ENCODE measurements at places on chromosomes 16 and 17.

- no peak for DNase-seq
Observed at GRCh38 chr17:32626379-32626791, 139.6 kb downstream of the CDK5R1 start.

GRCh38 chr16:4113358-4114256 is 2.6 kb downstream of the ADCY9 start:
- no peak for DNase-seq

GRCh38 chr17:29250666-29251065 is 4.0 kb downstream of the CRYBA1 start:
- DNase-seq = no peak

DNA sequence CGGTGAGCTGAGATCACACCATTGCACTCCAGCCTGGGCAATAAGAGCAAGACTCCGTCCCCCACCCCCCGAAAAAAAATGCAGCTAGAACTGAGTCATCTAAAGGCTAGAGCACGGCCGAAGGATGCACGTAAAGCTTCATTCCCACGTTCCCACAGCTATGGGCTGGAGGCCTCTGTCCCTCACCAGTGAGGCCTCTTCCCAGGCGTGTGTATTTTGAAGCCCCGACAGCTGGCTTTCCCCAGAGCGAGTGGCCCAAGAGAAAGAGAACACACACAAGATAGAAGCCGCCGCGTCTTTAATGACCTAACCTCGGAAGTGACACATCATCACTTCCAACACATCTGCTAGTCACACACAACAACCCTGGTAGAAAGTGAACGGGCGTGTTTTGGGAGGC is 6.6 kb upstream of the KCTD5 start:
- DNase-seq = no peak

- no peak for DNase-seq
Observed at GRCh38 chr17:71793518-71793917, 327.3 kb upstream of the SOX9 start.

GRCh38 chr16:57961538-57961937 is 9.4 kb downstream of the CNGB1 start:
- DNase-seq = no peak

DNA sequence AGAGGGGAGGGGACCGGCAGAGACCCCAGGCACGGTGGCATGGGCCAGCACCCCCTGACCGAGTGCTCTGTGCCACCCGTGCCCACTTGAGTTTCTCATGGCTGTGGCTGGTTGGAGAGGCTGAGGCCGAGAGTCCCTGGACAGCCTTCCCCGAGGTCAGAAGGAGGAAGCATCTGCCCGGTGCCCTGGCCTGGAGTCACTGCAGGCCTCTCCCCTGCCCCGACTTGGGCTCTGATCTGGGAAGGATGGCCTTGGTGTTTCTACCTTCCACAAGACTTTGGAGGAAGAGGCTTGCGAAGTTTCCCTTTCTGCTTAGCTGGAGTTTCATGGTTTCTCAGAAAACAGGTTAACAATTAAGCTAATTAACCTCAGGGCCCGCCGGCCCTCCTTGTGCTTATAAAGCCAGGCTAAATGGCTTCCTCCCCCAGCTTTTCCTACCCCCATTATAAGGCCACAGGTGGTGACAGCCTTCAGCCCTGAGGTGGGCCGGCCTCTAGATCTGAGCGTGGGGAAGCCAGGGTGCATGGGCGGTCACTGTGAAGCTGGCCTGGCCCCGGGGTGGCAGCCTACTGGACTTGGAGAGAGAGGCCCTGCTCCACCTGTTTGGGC is 17.3 kb downstream of the LLGL2 start:
- DNase-seq = no peak

DNA sequence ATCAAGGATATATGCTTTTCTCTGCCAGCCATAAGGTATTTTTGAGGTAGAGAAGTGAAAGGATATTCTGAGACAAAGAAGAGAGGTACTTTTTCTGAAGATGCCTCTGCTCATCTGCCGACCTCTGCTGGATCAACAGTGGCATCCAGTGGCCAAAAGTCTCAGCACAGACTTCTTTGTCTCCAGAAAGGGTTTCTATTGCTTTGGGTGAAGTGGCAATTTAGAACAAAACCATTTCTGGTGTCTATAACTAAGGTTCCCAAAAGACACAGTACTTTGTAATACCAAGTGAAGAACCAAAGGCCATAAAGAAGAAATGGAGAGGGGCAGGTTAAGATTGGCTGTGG is 155.2 kb upstream of the C17orf78 start:
- no peak for DNase-seq

DNA sequence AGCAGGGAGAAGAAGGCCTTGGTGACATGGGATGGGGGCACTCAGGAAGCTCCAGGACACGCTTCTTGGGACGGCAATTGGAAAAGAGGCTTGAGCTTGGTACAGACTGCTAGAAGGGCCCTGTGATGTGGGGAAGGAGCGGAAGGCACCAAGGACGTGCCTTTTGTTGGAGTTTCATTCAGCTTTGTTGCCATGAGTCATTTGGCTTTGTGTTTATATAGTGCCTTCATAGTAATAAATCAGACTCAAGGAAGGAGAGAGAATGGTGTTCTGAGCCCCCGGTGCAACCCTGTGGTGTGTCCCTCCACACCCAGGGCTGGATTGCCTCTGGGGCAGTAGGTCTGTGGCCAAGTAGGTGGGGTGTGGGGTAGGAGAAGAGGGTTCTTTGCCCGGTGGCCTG is 7.4 kb upstream of the TBX4 start:
- DNase-seq = no peak

- DNase-seq = no peak
Observed at GRCh38 chr17:3690094-3690715, 5.8 kb downstream of the P2RX5 start.

DNA sequence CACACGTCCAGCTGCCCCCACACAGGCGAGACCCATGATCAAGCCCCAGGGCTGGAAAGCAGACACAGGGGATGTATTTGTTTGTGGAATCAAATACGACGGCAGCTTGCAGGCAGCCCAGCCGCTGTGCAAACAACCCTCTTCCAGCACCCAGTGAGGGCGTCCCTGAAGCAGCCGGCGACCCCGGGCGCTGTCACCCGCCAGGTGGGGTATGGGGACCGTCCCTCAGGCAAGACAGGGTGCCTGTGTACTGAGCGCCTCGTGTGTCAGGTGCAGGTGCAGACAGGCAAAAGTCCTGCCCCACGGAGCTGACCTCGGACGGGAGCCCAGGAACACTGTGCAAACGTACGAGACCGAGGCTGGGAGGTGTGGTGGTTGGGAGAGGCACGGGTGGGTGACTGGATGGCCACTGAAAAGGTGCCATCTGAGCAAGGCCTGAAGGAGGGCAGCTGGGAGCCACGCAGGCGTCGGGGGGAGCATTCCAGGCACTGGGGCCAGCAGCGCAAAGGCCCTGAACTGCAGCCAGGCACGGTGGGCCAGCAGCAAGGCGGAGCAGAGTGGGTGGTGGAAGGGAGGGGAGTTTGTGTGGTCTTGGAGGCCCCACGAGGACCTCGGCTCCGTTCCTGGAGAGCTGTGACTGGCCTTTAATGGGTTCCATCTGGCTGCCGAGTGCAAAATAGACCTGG is 48.5 kb downstream of the CBFA2T3 start:
- no peak for DNase-seq

DNA sequence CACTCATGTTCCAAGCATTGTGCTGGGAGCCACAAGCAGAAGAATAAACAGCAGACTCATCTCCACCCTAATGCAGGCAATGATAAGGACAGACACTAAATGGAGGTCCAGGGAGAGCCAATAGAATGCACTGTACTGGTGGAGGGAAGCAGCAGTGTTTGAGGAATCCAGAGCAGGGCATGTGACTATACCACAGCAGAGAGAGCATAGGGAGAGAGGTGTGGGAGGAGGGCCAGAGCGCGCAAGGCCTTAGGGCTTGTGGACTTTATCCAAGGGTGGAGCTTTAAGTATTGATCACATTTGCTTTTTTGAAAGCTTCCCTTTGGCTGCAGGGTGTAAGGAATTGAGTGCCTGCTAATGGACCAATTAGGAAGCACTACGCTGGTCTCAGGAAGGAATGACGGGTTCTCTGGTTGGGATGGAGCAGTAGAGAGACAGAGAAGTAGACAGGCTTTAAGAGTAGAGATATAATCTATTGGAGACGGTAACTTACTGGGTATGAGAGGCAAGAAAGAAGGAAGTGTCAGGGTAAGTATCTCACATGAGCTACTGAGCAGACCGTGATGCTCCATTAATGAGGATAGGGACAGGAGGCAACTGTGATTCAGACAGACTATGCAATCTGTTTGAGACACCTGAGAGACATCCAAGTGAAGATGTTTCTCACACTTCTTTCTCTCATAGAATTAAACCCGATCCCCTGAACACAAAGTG is 82.2 kb downstream of the MYO1D start:
- DNase-seq = no peak

DNA sequence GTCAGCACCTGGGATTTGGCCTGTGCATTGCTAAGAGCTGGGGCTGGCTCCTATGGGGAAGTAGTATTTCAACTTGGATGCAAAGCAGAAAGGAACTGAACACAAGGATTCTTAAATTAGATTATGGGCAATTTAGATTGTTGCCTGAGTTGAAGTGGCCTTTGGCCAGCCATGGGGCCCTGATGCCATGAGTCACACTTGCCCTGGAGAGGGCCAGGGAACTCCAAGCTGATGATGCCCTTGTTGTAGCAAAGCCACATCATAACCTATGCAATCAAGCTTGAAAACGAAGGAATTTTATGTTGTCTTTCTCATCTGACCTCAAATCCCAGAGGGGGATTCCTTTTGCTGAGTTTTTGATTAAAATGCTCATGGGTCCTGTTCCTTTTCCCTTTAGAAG is 3.9 kb upstream of the SPATA32 start:
- no peak for DNase-seq

GRCh38 chr16:85389679-85390470 is 223.2 kb upstream of the GSE1 start:
- DNase-seq = no peak

- no peak for DNase-seq
Observed at GRCh38 chr17:8951206-8951605, 14.3 kb downstream of the PIK3R5 start.

- no peak for DNase-seq
Observed at GRCh38 chr16:10992112-10992511, 47.7 kb downstream of the CLEC16A start.

DNA sequence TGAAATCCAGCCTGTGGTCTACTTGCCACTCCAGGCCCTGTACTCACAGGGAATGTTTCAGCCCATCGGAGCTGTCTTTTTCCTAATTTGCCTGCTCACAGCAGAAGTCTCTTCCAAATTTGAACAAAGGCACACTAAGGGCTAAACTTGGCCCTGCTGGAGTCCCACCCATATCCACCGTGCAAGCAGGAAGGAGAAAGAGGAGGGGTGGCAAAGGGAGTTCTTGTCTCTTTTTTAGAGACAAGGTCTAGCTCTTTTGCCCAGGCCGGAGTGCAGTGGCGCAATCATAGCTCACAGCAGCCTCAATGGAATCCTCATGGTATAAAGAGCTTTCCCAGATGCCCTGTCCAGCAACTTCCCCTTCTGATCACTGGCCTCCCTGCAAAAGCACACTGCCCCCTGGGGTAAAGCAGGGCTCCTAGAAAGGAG is 2.7 kb upstream of the PRM1 start:
- DNase-seq = no peak

GRCh38 chr16:85283305-85284050 is 171.2 kb upstream of the CIBAR2 start:
- no peak for DNase-seq

- DNase-seq = no peak
Observed at GRCh38 chr17:37520174-37520573, 30.5 kb downstream of the DUSP14 start.

DNA sequence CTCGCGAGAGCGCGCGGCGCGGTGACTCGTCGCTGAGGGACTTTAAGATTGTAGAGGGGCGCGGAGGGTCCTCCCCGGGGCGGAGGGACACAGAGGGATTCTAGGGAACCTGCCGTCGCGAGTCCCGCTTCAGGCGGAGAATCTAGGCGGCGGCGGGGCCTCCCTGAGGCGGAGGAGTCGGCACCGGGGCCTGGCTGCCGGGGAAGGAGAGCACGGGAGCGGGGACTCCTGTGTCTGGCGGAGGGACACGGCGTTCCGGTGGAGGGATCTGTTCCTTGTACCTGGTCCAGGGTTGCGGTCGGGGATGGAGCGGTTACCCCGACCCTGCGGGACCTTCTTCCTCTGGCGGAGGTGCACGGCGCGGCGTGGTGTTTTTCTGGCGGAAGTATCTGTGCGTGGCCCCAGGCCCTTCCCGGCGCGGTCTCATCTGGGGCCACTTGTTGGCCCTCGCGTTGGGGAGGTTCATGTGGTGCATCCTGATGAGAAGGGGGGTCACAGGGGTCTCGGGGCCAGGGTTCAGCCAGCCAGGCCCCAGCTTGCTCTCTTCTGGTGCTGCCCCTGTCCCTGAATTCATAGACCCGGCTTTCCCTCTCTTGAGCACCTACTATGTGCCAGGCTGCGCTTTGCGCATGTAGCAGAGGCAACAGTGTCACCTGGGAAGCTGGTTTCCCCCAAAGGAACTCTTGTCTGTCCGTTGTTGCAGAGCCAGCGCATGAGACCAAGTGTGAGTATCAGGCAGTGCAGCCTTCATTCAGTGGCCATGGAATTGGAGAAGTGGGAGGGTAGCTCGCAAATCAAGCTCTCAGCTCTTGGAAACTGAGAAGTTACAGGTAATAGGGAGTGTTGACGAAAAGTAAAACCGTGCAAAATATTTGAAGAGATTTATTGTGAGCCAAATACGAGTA is 563 bp upstream of the ZKSCAN2 start:
- peak; percentile 83 for DNase-seq

- DNase-seq = no peak
Observed at GRCh38 chr17:80804466-80804865, 187.2 kb upstream of the CHMP6 start.

DNA sequence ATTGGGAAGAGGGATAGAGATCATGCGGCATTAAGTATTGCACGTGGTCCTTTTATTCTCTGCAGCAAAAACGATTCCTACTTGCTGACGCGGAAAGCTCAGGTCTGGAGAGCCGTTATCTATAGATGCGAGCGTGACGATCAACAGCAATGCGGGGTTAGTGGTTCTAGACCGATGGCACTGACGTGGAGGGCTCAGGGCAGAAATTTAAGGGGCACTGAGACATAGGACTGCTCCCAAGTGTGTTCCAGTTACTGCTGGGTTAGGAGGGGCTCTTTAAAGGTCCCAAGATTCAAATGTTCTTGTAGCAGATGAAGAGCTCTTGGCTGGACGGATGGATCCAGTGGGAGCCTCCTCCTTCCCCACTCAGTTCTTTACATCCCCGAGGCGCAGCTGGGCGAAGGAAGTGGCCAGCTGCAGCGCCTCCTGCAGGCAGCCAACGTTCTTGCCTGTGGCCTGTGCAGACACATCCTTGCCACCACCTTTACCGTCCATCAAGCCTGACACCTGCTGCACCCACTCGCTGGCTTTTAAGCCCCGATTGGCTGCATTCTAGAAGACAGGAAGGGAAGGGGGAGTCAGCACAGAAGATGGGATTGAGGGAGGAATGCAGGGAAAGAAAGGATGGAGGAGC is 732 bp upstream of the EXOSC6 start:
- no peak for DNase-seq

Data from stimulated activated naive B cell treated with anti-CD40 and anti-IgM and Interleukin-4, amounts not matched to agents 10 μg/mL and 1 μg/mL and 100 μg/mL, for 72 hours (primary cell).